ENCODE measurements at places on chromosomes 16 and 17.
A peak's percentile ranks its signal among the peaks of the same experiment; 100 is the strongest.

- peak; percentile 46 for DNase-seq
Observed at GRCh38 chr17:77666881-77667395, 291.6 kb upstream of the TNRC6C start.

- DNase-seq, result no peak
Observed at GRCh38 chr17:74531231-74531761, at the start of gene CD300LB. TSS of gene CD300LB (minus strand) at chr17:74531475. CDS start at chr17:74531350, 125 bp downstream.

DNA sequence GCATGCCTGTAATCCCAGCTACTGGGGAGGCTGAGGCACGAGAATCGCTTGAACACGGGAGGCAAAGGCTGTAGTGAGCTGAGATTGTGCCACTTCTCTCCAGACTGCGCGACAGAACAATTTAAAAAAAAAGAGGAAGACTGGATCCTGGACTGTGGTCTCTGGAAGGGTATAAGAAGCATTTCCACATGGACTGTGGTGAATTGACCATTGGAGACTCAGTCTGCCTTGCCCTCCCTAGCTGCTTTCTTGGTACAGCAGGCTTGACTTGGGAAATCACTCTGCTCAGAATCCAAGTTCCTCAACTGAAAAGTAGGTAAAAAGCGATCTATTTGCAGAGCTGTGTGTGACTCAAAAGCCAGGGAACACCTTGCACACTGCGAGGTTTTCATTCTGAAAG lies 1.0 kb upstream of the MGRN1 start:
- DNase-seq, result no peak

DNA sequence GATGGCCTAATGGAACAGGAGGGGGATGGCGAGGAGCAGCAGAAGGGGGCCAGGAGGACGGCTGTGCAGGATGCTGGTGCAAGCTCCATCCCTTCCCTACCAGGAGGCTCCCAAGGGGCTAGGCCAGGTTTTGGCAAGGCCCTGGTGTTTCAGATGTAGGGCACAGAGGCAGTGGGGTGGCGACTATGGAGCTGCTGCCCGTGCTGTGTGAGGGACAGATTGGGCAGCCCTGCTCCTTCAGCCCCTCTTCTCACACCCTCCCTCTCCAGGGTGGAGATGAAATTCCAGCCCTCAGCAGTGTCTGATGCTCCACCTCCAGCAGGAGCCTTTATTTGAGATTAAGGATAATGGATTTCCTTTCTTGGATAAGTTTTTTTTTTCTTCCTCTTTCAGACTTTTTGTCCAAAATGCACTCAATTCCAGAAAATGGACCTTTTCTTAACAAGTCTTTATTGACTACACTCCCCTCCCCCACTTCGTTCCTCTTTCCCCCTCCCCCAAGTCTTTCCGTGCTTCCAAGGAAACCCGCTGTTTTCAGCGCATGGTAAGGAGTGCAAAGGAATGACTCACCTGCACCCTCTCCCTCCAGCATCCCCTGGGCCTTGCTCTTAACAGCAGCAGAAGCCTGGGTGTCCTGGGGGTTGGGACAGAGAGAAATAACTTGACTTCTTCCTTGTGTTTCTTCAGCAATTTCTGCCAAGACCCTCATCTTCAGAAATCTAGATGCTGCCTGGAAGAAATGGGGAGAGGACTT lies 95.2 kb downstream of the CCDC182 start:
- no peak for DNase-seq

DNA sequence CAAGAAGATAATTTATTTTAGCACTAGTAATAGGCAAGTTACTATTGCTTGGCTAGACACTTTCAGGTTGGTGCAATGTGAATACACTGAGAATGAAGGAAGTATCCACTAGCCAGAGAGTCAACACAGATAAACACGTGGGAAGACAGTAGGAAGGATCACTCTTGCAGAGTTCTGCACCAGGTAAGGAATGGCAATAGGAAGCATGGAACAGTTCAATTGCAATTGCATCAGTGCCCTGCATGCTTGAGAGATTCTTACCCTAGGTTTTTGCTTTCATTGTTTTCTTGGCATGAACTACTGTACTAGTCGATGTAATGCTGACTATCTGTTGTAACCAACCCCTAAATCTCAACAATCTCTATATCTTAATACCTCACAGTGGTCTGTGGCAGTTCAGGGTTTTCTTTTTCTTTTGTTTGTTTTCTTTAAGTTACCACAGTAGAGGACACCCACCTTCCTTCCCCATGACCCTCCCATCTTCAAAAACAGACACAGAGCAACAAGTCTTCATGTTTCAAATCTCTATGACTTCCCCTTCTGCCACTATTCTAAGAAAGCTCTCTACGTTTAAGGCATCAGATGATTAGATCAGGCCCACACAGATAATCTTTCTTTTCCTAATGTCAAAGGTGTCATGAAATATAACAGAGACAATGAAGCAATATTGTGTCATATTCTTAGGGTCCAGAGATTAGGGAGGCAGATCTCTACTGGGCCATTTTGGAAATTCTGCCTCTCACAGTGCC lies 18.1 kb upstream of the ABCA8 start:
- no peak for DNase-seq

DNA sequence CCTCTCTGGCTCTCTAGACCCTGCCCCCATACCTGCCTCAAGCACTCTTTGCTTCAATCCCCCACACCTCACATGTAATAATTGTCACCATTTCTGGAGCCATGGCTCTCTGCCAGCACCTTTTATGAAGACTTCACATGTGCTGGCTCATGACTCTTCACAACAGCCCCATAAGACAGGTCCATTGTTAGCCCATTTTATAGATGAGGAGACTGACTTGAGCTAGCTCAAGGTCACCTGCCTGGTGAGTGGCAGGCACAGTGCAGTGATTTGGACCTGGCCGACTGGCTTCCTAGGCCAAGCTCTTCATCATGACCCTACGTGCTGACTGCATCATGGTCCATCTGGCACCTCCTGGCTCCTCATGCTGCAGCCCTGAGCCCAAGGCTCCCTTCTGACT lies 25.0 kb downstream of the FAM20A start:
- no peak for DNase-seq

- no peak for DNase-seq
Observed at GRCh38 chr16:11180489-11180888, 75.5 kb downstream of the SOCS1 start.

DNA sequence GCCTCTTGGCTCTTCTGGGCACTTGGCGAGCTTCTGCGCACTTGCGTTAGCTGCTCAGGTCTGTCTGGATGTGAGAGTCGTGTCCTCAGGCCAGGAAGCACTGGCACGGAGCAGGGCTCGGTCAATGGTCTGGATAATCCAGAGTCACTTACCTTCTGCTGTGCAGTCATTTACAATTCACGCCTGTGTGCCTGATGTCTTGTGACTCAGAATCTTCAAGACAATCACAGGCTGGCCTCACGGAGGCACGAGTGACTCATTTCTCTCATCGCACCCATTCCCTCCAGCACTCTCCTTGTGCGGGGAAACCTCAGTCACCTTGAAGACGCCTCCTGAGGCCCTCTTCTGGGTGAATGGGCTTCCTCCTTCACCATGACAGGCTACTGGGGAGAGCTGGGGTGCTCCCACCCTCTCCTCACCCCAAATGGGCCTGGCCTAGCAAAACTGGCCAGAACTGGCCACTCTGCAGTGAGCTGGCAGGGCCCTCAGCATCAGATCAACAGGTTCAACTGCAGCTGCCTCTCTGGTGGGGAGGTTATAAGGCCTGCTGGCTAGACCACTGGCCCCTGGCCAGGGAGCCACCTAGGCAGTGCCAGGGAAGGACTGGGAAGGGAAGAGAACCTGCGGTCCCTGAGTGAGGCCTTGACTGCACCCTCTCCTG lies 1.9 kb upstream of the CAPN15 start:
- peak; percentile 29 for DNase-seq
